Activated naive CD4-positive, alpha-beta T cell treated with anti-CD3 and anti-CD28 coated beads, Interleukin-2, amount 50 U/mL, for 16 hours (primary cell): ENCODE measurements at places on chromosomes 6 and 20.
A peak's percentile ranks its signal among the peaks of the same experiment; 100 is the strongest.

- no peak for DNase-seq
Measured at GRCh38 chr6:75267461-75267860, 17.1 kb downstream of the TMEM30A start.

GRCh38 chr6:70107852-70108629 is 194.8 kb downstream of the COL9A1 start:
- no peak for DNase-seq

DNA sequence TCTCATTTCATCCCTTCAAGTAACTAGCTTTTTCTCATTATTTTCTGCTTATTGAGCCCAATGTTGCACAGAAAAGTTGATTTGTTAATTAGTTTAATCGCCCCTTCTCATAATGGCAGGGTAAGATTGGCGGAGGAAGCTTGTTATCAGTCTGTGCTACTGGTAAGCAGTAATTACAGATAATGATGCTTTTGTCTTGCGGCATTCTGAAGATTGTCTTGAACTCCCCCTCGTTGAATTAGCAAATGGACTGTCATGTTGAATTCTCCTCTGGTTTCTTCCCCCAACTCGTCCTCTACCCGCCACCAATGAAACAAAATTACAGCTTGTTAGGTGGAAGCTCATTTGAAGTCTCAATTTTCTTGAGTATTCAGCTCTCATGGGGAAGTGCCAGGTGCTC is 39.4 kb downstream of the PRDM13 start:
- DNase-seq: no peak

GRCh38 chr6:42274898-42275297 is 57.2 kb upstream of the MRPS10 start:
- DNase-seq: no peak

DNA sequence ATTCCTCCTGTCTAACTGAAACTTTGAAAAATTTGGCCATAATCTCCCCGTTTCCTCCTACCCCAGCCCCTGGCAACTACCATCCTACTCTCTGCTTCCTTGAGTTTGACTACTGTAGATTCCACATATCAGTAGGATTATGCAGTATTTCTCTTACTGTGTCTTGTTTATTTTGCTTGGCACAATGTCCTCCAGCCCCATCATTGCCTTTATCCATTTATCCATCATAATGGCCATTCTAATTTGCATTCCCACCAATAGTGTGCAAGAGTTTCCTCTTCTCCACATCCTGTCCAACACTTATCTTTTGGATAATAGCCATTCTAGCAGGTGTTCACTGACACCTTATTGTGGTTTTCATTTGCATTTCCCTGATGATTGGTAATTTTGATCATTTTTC is 202.3 kb downstream of the THBS2 start:
- DNase-seq: no peak

GRCh38 chr6:129643176-129643575 is 66.8 kb downstream of the ARHGAP18 start:
- no peak for DNase-seq

DNA sequence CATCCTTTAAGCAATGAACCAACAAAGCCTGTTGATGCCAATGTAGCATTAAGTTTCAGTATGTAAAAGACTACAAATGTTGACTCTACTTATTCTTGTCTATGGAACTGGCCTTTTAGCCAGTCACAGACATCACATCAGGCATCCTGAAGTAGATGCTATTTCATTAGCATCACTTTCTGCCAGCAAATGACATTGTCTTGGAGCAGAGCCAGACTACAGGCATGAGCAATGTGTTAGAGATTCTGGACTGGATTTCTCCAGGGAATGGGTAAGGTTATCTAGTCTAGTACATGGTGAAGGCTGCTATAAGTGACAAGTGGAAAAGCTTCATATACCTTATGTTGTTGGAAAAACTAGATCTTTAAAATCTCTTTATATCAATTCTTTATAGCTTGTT is 142.9 kb downstream of the ADGRB3 start:
- DNase-seq: no peak

- DNase-seq: no peak
Measured at GRCh38 chr20:3177746-3178485, 4.6 kb upstream of the LZTS3 start.

GRCh38 chr6:5569491-5569890 is 308.2 kb downstream of the FARS2 start:
- DNase-seq: no peak

GRCh38 chr6:84912472-84913322 is 148.3 kb upstream of the TBX18 start:
- DNase-seq: no peak

DNA sequence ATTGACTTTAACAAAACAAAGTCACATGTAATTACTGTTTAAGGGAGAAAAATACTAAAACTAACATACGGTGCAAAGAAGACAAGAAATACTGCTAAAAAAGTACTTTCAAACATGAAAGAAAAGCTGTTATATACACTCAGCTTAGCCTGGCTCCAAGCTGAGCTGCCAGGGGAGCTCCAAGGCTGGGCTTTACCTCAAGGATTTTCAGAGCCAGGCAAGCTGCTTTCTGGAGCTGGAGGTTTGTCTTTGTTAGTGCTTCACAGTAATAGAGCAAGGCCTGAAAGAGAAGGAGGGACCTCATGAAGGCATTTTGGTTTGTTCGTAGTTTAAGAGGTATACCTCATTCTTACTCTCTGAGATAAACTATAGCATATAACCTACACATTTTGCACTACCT is 19.6 kb upstream of the ARMH2 start:
- DNase-seq: no peak

DNA sequence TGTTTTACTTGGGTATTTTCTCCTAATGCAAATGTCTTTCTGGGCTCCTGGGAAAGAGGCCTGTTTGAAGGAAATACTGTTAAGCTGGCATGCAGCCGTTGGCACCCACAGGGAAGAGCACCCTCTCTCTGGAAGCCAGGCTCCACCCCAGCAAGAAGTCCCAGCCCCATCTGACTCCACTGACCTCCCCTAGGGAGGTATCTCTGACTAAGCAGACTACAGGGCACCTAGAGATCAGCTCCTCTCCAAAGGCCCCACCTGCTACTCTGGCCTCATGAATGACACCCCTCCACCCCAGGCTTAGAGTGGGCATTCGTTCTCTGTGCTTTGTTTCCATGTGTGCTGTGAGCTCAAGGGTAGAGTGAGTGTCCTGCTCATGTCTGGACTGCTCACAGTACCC is 6.4 kb upstream of the MDGA1 start:
- DNase-seq: no peak

GRCh38 chr6:106145741-106146227 is 59.6 kb downstream of the PRDM1 start:
- no peak for DNase-seq

DNA sequence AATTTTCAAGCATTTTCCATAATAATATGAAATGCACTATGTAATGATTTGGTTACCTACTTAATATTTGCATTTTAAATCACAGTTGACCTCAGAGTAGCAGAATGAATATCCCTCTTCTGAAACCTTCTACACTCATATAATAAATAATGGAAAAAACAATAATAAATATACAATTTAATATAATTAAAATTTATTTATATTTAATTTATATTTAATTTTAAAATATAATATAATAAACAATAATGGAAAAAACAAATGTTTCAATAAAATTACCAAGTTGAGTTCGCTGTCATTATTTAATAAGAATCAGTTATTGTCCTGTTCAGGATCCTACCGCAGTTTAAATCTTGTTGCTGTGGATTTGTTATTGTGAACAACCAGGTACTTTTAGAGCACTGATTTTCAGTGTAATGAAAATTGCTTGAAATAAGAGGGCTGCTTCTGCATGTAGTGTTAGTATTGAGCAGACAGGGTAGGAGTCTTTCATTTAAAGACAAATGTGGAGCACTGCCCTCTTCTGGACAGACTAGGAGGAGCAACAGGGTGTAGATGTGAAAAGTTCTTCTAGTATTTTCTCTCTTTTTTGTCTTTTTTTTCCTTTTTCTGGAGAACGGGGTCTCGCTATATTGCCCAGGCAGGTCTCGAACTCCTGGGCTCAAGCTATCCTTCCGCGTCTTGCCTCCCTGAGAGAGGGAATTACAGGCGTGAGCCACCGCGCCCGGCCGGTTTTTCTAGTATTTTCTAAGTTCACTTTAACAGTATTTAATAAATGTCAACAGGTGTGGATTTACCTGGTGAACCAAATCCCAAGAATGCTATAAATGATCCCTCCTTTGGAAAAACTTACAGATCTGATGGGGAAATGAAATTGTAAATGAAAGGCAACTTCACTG is 13.6 kb downstream of the TRAPPC3L start:
- peak; percentile 61 for DNase-seq

DNA sequence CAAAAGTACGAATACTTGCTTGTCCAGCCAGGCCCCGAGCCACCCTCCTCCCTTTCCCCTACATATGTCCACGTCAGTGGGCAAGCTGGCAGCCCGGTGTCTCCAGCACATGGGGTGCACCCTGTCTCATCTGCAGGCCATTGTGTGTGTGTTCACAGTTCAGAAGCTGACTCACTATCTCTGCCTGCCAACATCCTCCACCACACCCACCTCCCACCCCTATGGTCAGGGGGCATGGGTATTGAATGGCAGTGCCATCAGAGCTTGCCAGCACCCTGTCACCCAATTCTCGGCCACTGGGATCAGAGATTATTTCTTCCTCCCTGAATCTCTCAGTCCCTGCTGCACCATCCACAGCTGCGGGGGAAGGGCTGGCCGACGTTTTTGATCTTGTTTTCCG is 195.7 kb downstream of the FARS2 start:
- no peak for DNase-seq

GRCh38 chr20:1671891-1672669 is 14.5 kb upstream of the SIRPG start:
- DNase-seq: no peak

GRCh38 chr20:7744411-7744810 is 195.8 kb downstream of the HAO1 start:
- DNase-seq: no peak

GRCh38 chr6:13763740-13764381 is 50.5 kb downstream of the MCUR1 start:
- DNase-seq: peak; percentile 33

- no peak for DNase-seq
Measured at GRCh38 chr6:53347250-53347920, 1.4 kb downstream of the ELOVL5 start.

GRCh38 chr6:134178161-134179044 is 126.0 kb upstream of the SLC2A12 start:
- peak; percentile 83 for DNase-seq

DNA sequence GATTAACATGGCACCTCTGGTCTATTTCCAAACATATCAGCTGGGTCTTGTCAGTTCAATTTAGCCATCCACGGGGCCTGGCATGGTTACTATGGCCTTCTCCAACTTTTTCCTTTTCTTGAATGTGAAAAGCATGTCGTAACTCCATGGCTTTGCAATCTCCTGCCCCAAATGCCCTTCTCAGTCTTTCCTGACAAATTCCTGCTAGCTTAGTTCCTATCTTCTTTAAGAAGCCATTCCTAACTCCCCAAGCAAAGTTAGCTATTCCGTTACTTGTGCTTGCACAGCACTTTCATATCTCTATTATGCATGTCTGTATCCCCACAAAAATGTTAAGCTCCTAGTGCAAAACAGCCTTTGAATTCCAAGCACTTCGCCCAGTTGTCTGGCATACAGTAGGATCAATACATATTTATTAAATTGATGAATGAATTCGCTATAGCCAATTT is 105.6 kb downstream of the AIG1 start:
- no peak for DNase-seq

DNA sequence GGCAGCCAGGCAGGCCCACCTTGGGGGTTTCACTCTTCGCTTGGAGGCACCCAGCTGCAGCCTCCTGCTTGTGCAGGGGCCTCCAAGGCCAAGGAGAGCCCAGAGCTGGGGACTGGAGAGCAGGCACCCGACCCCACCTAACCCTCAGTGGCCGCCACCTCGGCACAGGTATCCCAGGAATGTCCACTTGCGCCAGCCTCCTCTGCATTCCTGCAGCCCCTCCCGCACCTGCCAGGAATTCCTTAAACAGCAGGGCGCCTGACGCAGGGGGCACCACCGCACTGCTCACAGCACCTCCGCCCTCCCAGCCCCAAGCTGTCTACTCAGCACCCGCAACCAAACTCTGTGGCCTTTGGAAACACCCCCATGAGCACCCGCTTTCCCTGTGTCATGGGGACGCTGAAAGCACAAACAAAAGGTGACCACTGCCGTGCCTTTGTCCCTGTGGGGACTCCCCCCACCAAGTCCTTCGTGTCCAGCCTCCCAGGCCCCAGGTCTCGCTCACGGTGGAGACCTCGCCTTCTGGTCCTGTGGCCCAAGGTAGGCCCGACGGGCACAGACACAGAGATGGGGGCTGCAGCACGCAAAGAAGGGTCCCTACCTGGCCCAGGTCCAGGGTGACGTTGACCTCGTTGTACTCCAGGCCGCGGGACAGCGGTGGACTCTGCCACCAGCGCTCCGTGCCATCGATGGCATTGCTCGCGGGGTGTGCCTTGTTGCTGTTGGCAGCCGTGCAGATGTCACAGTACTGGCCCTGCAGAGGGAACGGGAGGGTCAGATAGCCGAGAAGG is 5.1 kb downstream of the LAMA5 start:
- no peak for DNase-seq

GRCh38 chr6:55994531-55994930 is 119.1 kb upstream of the BMP5 start:
- DNase-seq: no peak

DNA sequence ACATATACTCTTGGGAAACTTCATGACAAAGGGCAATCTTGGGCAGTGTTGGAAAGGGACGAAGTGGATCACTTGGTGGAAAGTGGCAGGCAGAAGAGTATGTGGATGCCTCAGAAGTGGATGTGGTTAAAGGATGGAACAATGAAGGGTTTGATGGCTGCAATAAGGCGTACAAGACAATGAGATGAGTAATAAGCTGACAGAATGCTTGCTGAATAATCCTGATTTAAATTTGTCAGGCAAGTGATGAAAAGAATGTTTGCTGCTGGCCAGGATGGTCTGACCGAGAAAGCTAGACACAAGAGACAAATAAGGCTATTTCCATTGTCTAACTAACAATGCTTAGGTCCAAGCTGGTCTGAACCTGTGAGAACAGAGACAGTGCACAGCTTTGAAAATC is 61.6 kb upstream of the CEP85L start:
- DNase-seq: no peak

DNA sequence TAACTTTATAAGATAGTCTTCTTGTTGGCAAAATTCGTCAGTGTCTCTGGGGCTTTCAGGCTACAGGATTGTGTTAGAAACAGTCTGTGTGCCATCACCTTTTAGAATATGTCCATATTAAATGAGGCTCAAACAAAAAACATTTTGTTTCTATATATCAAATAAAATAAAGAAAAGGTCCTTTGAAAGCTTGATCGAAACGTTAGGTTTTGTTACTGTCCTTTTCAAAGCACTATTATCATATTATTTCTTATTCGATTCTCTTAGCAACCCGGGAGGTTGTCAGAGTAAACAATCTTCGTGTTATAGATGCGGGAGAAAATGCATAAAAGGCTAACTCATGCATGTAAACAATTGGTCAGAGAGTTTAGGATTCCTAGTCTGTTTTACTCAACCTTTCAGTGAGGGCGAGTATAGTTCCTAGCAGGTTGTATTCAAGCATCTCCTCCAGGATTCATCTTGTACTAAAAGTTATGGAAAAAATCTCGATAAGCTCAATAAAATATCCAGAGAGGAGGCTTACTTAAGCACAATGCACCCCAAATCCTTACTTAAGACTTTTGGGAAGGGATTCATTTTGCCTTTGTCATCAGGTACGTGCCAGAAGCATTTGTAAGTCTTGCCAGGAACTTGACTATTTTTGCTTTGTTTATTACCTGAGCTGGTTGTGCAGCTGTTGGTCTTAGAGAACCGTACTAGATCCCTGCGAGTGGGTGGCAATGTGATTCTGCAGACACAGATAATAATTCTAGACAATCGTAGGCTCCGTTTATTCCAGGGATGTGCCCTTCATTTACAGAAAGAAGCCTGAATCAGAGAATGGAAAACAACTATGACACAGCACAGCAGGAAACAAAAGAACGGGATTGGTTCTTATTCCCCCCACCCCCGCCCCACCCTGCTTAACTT is 159.6 kb upstream of the ZNF217 start:
- DNase-seq: no peak
